Frontal cortex (tissue), 4 donors: ENCODE measurements at places on chromosomes 6 and 20. TPM values are rescaled to one million over a fixed set of nuclear protein-coding genes. Genes with fewer than 3 reads are reported as not detected.
A peak's percentile ranks its signal among the peaks of the same experiment; 100 is the strongest.

Gene HAO1
- under 0.01 TPM for total RNA-seq

Gene C6orf52
- total RNA-seq = 0.82 TPM

Gene PGC
- under 0.01 TPM for total RNA-seq

Gene SIRT5
- total RNA-seq = 25.3 TPM

Gene EYA2
- total RNA-seq = 2.4 TPM

Gene PPIL6
- total RNA-seq = 37.9 TPM

Gene AIF1
- 6.9 TPM for total RNA-seq

Gene C6orf118
- total RNA-seq = 5.3 TPM

Gene POPDC3
- total RNA-seq = 5.3 TPM

DNA sequence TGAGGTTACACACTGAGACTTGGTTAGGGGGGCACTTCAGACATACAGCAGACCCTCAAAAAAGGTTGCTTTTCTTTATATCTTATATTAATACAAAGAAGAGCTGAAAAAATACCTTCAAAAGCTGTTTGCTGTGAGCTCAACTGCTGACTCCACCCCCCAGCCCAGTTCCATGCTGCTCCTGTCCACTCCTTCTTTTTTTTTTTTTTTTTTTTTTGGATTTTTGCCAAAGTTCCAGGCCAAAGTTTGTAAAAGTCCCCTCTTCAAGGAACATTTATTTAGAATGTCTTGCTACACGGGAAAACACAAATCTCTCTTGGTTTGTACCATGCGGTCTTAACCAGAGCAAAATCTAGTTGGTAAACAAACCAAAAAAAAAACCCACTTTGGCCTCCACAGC is 85.3 kb upstream of the AKAP12 start:
- peak; percentile 28 for DNase-seq

GRCh38 chr20:63896264-63897105 is 1.6 kb downstream of the DNAJC5 start:
- DNase-seq = no peak

DNA sequence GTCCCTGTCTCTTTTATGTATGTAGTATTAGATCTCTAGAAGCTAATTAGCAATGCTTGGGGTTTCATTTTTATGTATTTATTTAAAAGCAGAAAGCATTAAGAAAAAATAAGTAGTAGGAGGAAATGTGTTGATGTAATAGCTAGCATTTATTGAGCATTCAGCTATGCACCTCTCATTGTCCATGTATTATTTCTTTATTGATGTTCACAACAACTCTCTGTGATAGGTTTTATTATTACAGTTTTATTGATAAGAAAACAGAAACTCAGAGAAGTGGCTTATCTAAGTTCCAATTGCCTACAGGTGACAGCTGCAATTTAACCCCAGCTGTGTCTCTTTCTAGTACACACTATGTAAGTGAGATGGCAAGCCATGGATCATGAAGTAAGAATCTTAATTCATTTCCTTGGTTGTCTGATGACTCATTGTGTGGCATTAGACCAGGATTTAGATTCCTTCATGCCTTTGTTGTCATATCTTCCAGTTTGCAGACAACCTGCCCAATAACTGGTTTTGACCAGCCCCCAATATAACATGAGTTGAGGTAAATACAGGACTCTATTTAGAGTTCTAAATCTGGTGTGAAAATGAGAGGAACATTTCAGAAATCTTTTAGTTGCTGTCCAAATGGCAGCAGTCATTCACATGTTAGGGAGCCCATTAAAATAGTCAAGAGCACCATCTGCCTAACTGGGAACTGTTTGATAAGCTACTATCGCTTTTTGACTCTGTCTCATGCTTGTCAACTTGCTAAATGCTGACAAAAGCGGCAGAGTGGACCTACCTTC is 170.8 kb upstream of the PHACTR1 start:
- DNase-seq = no peak

DNA sequence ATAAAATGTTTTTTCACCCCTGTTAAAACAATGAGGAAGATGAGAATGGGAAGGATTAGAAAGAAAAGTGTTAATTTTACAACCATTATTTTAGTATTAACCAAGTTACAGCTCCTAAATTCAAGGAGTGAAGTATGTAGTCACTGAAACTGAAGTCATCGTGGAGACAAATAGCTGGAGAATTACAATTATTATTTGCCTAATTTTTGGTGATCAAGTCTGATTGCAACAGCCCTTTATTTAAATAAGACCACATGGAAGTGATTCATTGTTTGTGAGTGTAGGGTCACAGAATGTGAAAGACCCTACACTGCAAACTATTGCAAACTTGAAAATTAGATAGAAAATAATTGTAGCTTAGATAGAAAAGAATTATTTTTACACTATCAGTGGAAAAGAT is 292.4 kb downstream of the CENPW start:
- DNase-seq = no peak

DNA sequence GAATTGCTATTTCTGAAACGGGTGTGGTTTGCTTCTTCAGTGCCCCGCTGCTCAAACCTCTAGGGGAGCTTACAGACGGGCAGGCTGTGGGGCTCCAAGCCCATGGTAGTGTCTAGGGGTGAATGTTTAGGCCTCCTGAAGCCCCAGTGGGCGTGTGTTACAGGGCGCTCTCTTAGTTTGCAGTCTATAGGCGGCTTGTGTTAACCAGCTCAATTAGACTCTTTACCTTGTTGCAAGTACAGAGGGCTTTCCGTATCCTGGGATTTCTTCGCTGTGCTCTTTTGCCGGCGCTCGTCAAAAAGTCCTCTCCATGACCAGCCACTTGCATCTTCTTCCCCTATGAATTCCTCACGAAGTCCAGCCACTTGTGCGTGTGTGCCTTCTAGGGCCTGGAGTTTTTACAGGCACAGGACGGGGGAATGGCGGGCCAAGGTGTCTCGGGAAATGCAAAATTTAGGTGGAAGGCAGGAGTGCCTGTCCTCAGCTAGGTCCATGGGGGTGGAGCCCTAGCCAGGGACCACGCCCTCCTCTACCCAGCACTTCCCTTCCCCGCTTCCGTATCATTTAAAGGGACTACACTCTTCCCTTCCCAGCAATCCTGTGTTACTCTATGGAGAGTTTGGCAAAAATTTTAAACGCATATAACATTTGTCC is 94.5 kb downstream of the HTR1B start:
- DNase-seq = no peak

GRCh38 chr6:133309579-133309978 is 68.4 kb downstream of the EYA4 start:
- DNase-seq = no peak

DNA sequence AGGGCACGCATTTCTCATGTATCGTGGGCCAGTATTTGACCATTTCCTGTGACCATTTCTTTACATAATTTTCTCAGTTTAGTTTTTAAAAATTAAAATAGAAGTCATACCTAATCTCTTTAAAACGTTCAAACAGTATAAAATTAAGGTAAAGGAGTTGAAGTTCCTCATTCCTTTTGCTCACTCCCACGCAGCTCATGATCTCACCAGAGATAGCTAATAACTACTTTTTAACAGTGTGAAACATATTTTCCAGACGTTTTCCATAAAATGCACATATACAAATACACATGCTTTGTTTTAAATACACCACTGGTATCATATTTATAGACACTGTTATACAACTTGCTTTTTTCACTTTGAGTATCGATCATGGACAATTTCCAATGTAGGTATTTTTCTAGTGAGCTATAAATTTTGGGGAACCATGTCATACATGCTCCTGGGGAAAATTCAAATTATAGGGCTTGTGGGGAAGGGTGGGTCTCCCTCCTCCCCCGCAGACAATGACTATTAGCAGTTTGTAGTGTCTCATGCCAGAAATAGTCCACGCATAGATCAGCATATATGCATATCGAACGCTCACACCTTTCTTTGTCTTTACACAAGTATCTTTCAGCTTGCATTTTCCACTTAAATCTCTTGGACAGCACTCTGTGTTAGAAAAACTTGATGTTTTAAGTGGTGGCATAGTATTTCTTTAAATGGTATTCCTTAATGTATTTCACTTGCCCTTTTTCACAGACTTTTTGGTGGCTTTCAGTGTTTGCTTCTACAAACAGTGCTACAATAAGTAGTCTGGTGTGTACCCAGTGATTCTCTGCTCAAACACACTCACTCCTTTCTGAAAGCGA is 145.5 kb upstream of the ZNF217 start:
- no peak for DNase-seq

DNA sequence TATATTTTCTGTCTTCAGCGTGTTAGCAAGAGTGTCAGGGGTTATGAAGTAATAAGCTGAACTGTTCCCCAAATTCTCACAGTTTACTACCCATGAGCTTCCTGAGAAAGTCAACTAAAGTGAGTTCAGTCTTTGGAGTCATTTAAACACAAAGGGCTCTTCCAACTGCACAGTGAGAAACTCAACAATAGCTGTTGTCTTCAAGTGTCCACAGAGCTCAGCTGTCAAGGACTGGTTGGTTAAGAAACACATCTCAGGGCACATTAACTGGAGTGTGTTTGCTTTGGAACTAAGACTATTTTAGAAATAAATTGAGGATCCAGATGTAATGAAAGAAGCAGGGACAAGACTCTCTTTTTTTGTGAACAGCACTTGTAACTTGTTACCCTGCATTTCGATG is 241.4 kb upstream of the SOX4 start:
- DNase-seq = no peak

DNA sequence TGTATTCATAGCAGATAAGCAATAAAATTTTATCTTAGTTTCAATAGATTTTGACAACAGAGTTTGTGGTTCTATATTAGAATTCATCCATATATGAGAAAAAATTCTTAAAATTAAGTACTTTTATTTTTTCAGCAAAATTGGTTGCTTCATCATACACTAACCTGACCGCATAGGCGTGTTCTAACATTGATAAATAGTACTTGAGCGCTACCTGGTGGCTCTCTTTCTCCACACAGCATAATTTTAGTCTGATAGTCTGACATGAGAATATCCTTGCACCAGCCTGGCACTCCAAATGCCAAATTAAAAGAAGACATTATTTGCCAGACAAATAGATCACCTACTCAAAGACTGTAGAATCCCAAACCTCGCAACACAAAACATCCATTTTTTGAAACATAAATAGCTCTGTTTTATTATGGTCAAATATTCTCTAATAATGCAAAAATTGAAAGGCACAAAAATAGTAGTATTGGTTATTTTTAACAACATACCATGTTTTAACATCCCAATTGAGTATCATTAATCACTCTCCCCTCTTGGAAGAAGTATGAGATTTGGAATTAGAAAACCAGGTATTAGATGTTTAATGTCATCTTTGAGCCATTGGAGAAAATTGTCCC is 33.0 kb upstream of the FILIP1 start:
- peak; percentile 16 for DNase-seq

GRCh38 chr20:5133998-5134397 is 7.2 kb downstream of the CDS2 start:
- DNase-seq = no peak

GRCh38 chr6:34025861-34026260 is 120.0 kb downstream of the GRM4 start:
- DNase-seq = no peak

DNA sequence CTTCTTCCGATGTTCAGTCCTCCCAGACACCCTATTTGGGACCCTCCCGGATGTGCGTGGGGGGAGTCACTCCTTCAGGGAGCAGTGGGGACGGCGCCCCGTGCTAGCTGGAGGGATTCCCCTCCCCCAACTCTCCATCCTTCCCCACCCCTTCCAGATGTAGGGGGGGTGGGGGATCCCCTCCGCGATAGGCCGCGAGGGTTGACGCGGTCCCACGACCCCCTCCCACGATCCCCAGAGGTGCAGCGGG is 548 bp downstream of the GNL1 start:
- no peak for DNase-seq

DNA sequence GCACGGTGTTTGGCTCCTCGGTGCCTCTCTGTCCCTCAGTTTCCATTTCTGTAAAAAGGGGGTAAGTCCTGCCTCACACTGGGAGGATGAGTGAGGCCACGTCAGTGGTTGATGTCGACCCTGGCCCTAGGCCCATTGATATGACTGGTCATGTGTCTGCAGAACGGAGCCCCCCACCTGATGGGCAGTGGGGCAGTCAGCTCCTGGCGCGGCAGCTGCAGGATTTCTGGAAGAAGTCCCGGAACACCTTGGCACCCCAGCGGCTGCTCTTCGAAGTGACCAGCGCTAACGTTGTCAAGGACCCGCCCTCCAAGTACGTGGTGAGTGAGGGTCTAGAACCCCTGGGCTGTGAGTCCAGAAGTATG is 1.2 kb downstream of the SNX21 start:
- DNase-seq = no peak

- DNase-seq = no peak
These were observed 5.9 kb downstream of the CALHM6 start for GRCh38 chr6:116467096-116467495.

GRCh38 chr6:158869826-158870648 is 50.9 kb upstream of the EZR start:
- DNase-seq = no peak

DNA sequence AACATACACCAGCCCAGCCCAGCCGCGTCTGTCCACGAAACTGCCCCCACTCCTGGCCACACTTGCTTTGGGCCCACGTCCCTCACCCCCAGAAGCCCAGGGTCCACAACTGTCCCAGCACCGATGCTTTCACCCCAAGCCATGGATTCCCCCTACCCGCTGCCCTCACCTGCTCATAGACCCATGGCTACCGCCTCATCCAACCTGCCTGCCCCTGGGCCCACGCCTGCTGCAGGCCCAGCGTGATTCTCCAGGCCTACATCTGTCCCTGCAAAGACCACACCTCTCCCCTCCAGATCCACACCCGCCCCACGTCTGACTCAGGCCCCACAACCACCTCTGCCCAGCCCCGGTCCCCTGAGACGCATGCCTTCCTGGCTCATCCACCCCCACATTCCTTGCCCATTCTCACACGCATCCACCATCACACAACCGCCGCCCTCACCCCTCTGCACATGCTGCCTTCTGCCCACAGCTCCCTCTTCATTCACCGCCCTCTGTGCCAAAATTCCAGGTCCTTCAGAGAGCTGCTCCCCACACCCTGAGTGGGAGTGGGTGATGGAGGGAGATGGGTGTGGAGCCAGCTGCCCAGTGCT is 86.7 kb downstream of the GRM4 start:
- DNase-seq = no peak
